ENCODE measurements at places on chromosomes 12 and 14. TPM values are rescaled to one million over a fixed set of nuclear protein-coding genes. Genes with fewer than 3 reads are reported as not detected.

CLEC4E gene
- total RNA-seq: not detected

GLS2 gene
- total RNA-seq: not detected

INHBC gene
- not detected for total RNA-seq

CMTM5 gene
- total RNA-seq: not detected

NEUROD4 gene
- not detected for total RNA-seq

A2M gene
- 60.6 TPM for total RNA-seq

CLEC14A gene
- total RNA-seq: not detected
